NCI-H2029 treated with DMSO at 0.1 percent for 48 hours (cell line): ENCODE measurements at places on chromosomes 1 and 21.

- DNase-seq: no peak
Measured at GRCh38 chr1:198330982-198331615, 174.3 kb downstream of the NEK7 start.

DNA sequence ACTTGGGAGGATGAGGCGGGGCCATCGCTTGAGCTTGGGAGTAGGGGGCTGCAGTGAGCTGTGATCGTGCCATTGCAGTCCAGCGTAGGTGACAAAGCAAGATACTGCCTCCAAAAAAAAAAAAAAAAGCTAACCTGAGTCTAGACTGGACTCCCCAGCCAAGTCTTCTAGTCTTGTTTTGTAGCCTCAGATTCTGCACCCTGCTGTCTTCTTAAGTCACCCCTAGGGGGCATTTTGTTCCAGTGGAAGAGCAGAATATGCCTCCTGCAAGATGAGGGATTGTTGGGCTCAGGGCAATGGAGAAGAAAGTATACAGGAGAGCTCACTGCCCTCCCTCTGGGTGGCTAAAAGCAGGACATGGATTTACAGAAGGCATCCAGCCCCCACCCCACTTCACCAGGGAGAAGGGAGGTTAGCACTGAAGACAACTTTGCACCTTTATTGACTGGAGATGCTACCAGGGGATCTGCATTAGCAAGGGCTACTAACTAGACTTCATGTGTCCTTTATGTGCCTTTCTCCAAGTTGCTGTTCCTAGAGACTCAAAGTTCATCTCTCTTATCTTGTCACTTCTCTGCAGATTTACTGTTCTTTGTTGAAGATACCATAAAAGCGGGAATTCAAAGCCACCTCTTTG, 15.3 kb upstream of the RNF187 start:
- no peak for DNase-seq

DNA sequence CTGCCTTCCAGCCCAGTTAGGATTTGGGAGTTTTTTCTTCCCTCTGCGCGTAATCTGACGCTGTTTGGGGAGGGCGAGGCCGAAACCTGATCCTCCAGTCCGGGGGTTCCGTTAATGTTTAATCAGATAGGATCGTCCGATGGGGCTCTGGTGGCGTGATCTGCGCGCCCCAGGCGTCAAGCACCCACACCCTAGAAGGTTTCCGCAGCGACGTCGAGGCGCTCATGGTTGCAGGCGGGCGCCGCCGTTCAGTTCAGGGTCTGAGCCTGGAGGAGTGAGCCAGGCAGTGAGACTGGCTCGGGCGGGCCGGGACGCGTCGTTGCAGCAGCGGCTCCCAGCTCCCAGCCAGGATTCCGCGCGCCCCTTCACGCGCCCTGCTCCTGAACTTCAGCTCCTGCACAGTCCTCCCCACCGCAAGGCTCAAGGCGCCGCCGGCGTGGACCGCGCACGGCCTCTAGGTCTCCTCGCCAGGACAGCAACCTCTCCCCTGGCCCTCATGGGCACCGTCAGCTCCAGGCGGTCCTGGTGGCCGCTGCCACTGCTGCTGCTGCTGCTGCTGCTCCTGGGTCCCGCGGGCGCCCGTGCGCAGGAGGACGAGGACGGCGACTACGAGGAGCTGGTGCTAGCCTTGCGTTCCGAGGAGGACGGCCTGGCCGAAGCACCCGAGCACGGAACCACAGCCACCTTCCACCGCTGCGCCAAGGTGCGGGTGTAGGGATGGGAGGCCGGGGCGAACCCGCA, at the start of gene PCSK9:
TSS of gene PCSK9 (plus strand) at position 207 of the 741 bp plus-strand sequence. CDS start at position 497, 290 bp downstream.
- DNase-seq: no peak

- no peak for DNase-seq
Measured at GRCh38 chr1:56149761-56150160, 429.6 kb downstream of the PLPP3 start.

DNA sequence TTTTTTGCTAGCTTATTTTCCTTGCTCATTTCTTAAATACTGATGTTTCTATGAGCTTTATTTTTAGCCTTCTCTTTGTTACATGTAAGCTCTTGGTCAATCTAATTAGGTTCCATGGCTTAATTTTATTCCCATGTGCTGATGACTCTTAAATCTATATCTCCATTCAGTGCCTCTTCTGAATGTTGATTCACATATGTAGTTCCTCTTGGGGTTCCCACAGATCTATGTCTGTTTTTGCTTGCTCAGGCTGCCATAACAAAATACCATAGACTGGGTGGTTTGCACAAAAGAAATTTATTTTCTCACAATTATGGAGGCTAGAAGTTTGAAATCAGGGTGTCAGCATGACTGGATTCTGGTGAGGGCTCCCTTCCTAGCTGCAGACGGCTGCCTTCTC, 58.3 kb upstream of the PLA2G4A start:
- no peak for DNase-seq

- peak; percentile 53 for DNase-seq
Measured at GRCh38 chr1:116243333-116244054, 129.6 kb upstream of the ATP1A1 start.

GRCh38 chr1:114015075-114015474, 35.8 kb downstream of the OLFML3 start:
- no peak for DNase-seq

GRCh38 chr1:44032170-44032790, 1.0 kb upstream of the SLC6A9 start:
- no peak for DNase-seq

GRCh38 chr1:20726932-20727745, 5.4 kb downstream of the SH2D5 start:
- no peak for DNase-seq

- DNase-seq: no peak
Measured at GRCh38 chr1:197351821-197352440, 83.9 kb downstream of the CRB1 start.

- DNase-seq: peak; percentile 0
Measured at GRCh38 chr1:205811660-205812059, 1.3 kb downstream of the SLC41A1 start.

- peak; percentile 98 for DNase-seq
Measured at GRCh38 chr1:59214248-59215208, 82.4 kb upstream of the FGGY start.

DNA sequence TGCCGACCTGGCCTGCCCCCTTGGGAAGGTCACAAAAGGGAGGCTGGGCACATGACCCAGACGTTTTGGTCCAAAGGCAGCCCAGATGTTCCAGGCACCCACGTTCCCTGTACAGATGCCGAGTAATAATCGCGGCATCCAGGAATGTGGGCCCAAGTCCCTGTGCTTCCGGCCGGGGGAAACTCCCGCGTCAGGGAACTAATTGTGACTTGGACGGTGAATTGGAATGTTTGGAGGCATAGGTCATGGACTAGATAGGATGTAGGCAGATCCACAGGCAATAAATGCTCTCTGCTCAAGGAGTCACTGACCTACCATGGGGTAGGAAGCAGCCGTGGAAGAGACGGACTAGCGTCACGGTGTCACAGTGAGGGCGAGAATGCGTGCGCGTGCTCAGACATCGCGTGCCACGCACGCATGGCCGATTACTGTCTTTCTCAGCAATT, 178.4 kb downstream of the DUSP10 start:
- DNase-seq: no peak

DNA sequence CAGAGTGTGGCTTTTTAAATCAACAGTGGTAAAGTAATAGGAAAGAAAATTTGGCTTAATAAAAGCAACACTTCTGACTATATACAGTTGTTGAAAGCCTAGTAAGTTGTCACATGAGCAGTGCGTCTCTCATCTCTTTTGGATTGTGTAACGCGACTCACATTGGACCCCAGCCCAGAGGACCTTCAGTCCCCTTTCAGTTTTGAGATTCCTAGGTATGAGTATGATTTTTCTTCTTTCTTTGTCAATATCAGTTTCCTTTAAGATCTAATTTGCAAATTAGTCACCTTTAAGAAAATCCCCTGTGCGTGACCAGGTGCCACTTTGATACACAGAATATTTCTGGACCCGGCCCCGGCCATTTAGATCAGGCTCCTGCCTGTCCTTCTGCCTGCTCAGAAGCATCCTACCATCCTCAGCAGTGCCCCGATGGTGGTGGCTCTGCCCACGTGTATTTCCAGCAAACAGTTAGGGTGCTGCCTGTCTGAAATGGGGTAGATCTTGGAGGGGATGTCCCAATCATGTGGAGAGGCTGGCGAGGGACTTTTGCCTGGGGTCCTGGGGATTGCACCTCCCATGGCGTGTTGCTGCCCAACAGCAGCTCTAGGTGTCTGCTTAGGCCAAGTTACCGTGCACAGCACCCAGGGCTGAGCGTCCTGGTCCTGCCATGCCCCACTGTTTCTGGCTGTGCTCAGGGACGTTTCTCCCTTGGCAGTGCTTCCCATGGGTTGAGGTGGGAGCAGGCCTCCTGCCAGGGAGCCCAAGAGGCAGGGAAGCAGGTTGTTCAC, 21.1 kb downstream of the SNAP47 start:
- DNase-seq: no peak

DNA sequence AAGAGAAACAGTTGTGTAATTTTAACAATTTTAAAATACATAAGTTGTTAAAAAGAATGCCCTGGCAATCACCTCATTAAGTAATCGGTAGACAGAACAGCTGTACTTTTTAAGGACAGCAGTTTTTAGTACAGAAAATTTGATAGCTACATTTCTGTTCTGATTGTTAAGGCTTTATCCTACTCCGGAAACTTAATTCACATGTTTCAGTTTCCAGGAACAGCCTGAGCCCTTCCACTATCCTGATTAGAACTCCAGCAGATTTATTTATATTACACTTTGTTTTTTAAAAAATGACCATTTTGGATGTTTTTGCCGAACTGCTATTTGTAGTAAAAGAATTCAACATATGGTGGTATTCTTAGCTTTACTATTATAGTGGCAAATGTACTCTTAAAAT, 8.7 kb downstream of the PRRC2C start:
- DNase-seq: no peak

GRCh38 chr1:146012703-146013558, 8.6 kb downstream of the HJV start:
- peak; percentile 69 for DNase-seq

DNA sequence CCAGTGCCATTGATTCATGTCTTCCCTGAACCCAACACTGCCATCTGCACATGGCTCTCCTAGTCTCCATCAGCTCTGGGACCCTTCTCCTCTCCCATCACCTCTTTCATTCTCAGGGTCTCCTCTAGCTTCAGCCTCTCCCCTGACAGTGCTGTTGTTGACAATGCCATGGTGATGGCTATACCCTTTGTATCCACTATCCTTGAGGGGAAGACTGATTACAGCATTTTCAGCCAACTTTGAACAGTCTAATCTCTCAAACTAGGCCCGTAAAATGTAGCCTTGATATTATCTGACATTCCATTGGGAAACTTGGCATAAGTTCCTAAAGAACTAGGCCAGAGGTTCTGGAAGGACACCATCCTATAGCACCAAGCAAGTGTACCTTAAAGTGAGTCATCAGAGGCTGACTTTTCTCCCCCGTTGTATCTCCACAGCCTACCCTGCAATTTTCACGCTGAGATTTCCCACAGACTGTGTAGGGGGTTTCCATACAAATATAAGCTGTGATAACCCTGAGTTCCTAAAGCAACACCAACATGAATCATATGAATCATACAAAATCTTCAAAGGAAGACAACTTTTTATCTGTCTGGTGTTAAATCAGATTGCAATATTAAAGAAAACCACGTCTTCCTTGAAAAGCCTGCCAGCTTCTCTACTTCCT, 5.8 kb downstream of the HAO2 start:
- DNase-seq: no peak

- DNase-seq: no peak
Measured at GRCh38 chr1:112712191-112712590, 2.9 kb downstream of the PPM1J start.

DNA sequence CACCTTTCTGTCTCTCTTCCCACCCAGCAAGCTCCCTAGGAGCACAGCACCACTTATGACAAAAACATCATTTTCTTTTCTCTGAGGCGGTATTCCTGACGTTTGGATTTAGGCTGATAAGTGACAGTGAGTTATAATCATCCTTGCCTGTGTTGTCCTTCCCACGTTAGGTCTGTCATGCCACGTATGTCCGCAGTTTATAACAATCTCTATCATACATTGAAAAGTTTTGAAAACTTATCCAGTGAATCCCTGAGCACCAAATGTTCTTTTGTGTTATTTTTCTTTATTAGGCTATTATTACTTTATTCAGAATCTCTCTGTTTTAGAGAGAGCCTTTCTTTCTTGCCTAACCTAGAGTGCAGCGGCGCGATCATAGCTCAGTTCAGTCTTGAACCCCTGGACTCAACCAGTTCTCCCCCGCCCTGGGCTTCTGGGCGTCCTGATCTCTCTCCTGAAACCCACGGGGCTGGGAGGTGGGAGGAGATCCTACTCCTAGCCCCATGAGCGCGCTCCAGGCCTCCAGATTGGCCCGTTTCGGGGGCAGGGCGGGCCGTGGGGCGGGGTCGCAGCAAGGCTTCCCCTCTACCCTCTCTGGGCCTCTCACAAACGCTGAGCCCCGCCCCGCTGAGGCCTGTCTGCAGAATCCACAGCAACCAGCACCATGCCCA, at the start of gene GSTM2:
TSS of gene GSTM2 (plus strand) at position 606 of the 671 bp plus-strand sequence. CDS start at position 665, 59 bp downstream.
- no peak for DNase-seq

GRCh38 chr1:221182791-221183533, 303.7 kb downstream of the HLX start:
- no peak for DNase-seq

GRCh38 chr1:89433421-89433820, 69.6 kb downstream of the GBP6 start:
- no peak for DNase-seq

DNA sequence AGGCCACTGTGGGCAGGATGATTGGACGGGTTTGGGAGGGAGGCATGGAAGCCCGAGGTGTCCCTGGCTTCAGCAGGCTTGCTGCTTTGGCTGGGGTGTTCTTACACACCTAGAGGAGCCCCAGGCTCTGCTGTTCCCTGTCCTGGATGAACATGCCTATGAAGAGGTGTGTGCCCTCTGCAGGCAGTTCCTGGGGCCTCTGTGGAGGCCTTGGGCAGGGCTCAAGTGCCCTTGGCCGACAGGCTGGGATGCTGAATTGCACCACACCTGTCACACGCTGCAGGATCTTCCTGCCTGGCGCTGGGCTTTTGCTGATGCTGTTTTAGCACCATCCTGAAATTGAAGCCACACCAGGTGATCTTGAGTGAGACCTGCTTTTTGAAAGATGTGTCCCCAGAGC, 415.0 kb upstream of the VAMP3 start:
- no peak for DNase-seq

- DNase-seq: peak; percentile 67
Measured at GRCh38 chr21:29077651-29078090, 4.2 kb upstream of the CCT8 start.

- DNase-seq: no peak
Measured at GRCh38 chr1:229085291-229085690, 185.6 kb upstream of the RAB4A start.

DNA sequence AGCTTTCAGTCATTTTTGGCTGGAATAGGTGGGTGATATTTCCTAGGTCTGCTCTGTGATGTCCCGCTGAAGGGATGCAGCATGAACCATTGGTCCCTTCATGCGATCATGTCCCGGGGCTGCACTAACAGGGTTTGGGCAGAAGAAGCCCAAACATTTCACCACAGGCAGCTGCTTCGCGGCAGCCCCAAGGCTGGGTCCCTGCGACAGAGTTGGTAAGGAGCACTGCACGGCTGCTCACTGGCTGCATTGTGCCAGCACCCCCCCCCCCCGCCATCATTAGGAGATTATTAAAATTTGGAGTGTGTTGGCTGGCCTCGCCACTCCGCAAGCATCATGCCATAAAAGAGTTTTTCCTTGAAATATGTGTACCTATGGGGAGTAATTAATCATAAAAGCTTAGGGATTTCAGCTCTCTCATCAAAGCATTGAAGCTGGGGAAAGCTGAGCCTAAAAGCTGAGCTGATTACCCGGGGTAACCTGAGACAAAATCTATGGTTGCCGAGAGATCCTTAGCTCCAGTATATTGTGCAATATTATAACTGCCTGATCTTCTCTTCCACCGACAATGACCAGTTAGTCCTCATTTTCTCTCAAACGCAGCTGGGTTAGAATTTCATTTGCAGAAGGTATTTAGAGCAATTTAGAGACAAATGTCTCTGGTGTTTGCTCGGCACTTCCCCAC, 62.5 kb downstream of the PEX14 start:
- DNase-seq: peak; percentile 84
